ENCODE measurements at places on chromosomes 5 and 9.

GRCh38 chr5:1176473-1177391, 24.7 kb upstream of the SLC6A19 start:
- no peak for DNase-seq

DNA sequence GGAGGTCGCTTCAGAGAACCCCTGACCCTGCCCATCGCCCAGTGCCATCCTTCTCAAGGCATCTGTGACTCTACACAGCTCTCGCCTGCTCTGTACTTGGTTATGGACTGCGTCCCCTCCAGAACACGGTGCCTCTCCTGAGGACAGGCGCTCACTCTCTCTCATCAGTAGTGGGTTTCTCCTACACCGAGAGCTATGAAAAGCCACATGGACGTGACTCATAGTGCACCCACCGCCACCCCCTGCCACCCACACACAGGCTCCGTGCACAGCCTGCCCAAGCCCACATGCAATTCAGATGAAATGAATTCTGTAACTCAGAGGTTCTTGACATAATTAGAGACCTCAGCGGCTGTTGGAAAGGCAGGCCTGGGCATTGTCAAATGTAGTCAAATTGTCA, 13.9 kb downstream of the GTF3C5 start:
- DNase-seq, result no peak

GRCh38 chr9:127163409-127163808, 41.0 kb upstream of the ANGPTL2 start:
- no peak for DNase-seq

- DNase-seq, result no peak
These were observed 21.8 kb upstream of the UBTD2 start for GRCh38 chr5:172305380-172305779.

GRCh38 chr5:132865668-132866341, 464 bp downstream of the GDF9 start:
- no peak for DNase-seq

- no peak for DNase-seq
These were observed 50.4 kb upstream of the MTAP start for GRCh38 chr9:21751998-21752397.

DNA sequence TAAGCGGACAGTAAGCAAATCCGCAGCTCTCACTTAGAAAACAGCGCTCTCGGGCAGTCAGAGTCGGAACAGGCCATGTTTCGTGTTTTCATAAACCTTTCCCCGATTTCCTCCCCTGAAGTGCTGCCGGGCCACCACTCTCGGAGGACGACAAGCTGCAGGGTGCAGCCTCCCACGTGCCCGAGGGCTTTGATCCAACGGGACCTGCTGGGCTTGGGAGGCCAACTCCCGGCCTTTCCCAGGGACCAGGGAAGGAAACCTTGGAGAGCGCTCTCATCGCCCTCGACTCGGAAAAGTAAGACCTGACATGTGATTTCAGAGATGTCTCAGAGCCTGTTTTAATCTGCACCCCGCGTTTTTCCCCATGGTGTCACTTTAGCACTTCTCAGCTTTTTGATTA, 99.8 kb upstream of the CACNA1B start:
- DNase-seq, result no peak

GRCh38 chr5:61755726-61756222, 423.7 kb downstream of the ZSWIM6 start:
- DNase-seq, result no peak

DNA sequence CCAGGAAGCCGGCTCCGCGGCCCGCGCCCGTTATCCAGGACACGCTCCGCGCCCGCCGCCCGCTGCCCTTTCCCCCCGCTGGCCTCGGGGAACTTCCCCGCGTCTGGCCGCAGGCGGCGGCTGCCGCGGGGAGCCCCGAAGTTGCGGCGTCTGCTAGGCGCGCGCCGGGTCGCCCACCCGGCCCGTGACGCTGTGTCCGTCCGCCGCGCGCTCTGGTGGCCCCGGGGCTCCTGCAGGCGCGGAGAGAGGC, 621 bp upstream of the GCNT4 start:
- peak; percentile 76 for DNase-seq

GRCh38 chr5:56829137-56829908, 14.0 kb downstream of the MAP3K1 start:
- peak; percentile 72 for DNase-seq

DNA sequence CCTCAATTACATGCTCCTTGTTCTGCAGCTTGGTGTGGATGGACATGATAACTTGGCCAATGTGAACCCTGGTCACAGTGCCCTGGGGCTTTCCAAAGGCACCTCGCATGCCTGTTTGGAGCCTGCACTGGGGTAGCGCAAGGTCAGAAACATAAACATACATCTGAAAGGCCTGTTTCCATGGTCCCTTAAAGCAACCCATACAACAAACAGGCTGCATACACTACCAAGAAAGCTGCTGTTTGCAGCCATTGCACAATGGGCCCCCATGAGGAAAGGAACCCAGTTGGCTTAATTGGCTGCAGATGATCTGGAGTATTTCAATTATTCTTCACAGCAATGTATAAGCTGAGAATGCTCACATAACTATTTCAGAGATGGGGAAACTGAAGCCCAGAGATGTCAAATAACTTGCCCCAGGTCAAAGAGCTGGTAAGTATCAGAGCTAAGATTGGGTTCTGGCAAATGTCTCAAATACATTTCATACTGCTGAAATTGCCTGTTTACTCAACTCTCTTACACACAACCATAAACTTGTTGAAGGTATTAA, 233.9 kb downstream of the ASTN2 start:
- DNase-seq, result no peak

DNA sequence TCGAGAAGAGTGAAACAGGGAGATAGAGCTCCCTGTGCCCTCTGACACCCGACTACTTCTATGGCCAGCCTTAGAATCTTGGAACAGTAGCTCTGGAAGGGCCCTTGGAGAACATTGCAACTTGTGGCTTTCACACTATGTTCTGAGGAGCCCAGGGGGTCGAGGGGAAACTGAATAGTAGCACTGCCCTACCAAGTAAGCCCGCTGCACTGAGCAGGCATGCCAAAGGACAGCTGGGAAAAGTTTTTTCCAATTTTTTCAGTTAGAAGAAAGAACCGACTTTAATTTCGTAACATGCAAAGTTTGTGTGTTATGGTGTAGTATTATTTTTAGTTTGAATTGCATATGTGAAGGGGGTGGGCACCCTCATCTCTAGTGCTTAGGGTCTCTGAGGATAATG, 10.9 kb downstream of the SMIM3 start:
- DNase-seq, result no peak

DNA sequence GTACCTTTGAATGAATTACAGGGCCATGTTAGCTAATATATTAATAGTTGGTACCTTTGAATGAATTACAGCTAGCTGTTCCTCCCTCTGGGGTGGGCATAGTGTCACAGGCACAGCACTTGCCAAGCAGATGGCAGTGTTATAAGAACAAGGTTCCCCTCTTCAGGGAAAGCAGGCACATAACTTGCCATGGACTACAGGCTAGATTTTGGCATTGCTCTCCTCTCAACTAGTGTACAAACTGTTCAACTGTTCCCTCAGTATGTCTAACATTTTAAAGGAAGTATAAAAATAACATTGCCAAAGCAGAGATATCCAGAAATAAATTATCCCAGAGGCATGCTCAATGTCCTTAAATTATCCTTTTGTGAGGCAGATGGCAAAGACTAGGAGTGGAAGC, 33.7 kb downstream of the ABITRAM start:
- DNase-seq, result no peak

- DNase-seq, result no peak
These were observed 38.5 kb upstream of the ADAMTS16 start for GRCh38 chr5:5101676-5102075.

DNA sequence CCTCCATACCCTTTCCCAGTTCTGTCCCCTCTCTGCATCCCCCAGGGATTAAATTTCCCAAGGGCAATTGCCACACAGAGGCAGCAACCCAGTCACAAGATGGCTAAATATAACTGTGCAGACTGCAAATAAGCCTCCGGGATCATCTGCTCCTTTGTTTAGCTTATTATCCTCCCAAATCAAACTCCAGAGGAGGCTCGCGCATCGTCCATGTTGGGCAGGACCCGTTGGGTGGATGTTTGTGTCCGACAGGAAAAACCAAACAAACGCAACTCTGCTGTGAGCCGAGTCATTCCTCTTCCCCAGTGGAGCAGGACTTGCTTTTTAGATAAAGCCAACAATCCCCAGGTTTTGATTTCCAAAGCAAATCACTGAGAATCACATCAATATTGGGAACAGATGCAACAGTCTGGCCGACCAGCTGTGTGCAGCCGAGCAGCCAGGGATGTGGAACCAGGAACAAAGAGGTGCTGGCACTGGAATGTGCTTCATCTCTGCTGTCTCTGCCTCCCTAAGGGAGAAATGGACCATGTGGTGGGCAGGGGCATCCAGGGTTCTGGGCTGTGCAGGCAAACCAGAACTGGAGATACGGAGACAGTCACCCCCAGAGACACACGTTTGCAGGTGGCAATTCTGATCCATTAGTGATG, 89.8 kb downstream of the PTTG1 start:
- no peak for DNase-seq

- no peak for DNase-seq
These were observed 44.1 kb downstream of the CCNH start for GRCh38 chr5:87368601-87369000.

DNA sequence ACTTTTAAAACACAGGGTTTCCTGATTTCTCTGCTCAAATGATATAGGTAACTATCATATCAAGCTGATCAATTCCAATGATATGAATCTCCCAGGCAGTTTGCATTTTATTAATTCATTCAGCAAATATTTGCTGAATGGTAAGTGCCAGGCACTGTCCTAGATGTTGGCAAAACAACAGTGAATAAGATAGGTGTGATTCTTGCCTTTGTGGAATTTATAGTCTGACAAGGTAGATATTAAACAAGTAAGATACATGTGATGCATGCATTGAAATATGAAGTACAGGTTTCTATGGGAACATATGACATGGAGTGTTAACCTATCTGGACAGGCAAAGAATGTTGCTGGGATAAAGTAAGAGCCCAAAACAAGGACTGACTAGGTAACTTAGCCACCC, 231.8 kb upstream of the DAB2 start:
- no peak for DNase-seq

- no peak for DNase-seq
These were observed 71.0 kb downstream of the SH3PXD2B start for GRCh38 chr5:172383191-172383802.

DNA sequence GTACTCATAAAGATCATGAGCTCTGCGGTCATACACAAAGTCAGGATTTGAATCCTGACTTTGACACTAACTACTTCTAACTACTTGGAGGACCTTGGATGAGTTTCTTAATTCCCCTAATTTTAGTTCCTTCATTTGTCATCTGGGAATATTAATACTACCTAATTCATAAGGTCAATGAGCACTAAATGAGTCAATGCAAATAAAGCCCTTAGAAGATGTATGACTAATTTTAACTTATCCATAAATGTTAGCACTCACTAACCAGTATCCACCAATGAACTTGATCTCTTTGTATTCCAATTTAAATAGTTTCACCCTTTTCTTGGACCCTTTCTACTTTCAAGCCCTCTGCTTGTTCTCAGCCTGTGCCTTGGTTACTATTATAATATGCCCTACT, 1106.4 kb downstream of the CDH18 start:
- DNase-seq, result no peak

- DNase-seq, result no peak
These were observed 353.5 kb upstream of the POU5F2 start for GRCh38 chr5:94094793-94095441.

- no peak for DNase-seq
These were observed 36.7 kb upstream of the IZUMO3 start for GRCh38 chr9:24582146-24583126.

DNA sequence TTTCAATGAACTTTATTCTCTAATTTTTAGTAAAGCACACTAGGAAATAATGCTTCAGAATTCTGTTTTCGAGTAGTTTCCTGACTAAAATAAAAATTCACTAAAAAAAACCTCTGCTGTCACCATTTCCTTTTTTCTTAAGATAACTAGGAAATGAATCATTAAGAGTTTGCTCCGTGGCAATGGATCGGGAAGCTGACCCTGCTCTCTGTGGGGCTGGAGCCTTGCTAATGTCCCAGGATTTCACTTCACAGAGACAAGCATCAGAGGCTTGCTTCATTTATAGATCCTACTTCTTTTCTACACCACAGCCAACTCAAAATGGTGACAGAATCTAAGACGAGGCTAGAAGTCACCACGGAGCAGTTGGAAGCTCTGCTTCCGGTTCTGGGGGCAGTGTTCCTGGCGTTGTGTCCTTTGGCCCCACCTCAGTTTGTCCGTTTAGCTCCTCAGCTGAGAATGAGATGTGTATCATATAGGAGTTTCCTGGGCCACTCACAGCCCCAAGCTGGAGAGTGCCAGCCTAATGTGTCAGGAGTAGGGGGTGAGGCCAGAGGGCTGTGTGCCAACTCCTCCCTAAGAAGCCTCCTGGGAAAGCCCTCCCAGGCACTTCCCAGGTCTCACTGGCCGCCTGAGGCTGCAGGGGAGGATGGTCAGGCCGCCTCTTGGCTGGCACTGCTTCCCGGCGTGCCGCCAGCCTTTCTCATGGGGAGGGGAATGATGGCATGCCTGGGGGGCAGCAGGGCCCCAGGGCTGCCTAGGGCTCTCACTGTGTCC, 19.6 kb downstream of the TENT4A start:
- no peak for DNase-seq

DNA sequence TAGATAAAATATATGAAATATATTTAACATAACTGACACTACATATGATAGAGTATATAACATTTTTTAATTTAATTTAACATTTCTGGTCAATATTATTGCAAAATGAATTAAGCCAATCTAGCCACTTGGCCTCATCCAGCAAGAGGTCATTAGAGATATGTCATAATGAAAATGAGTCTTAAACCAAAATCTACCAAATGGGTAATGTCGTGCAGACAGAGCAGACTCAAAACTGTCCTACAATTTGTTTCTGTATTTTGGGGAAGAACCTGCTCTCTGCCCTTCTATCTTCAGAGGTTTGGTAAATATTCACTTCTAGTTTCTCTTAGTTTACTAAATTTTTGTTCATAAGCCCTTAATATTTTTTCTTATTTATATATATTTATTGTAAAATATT, 61.4 kb downstream of the ARHGEF28 start:
- no peak for DNase-seq

DNA sequence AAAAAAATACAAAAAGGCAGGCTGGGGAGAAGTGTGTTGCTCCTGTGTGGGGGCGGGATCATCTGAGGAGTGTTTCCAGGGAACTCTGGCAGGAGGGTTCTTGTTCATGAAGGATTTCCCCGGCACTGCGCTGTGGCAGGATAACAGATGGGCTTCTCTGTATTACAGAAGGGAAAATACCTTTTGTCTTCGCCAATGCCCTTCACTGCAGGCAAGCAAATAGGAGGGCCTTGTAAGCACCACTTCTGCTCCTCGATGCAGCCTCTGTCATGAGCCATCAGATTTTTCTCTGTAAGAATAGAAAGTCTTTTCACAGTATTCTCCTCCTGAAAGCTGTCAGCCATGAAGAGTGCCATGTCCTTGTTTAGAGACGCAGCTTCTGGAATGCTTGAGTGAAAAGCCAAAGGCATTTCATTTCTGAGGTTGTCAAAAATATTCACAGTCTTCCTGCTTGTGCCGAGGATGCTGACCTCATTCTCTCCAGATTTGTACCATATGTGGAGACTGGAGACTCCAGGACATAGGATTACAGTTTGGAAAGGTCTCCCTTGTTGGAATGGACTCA, 294.0 kb downstream of the YTHDC2 start:
- DNase-seq, result no peak

All from CD8-positive, alpha-beta T cell (primary cell).